ENCODE measurements at places on chromosomes 5 and 9.

- no peak overlapping the region for H3K27ac ChIP-seq
- H3K27me3 ChIP-seq, result no peaks in the 10 kb centered on the region
- H3K36me3 ChIP-seq, result no peaks in the 10 kb centered on the region
- DNase-seq, result no peak
- no peaks in the 10 kb centered on the region for H3K4me1 ChIP-seq
Observed at GRCh38 chr5:128669803-128670202, 131.8 kb upstream of the FBN2 start.

DNA sequence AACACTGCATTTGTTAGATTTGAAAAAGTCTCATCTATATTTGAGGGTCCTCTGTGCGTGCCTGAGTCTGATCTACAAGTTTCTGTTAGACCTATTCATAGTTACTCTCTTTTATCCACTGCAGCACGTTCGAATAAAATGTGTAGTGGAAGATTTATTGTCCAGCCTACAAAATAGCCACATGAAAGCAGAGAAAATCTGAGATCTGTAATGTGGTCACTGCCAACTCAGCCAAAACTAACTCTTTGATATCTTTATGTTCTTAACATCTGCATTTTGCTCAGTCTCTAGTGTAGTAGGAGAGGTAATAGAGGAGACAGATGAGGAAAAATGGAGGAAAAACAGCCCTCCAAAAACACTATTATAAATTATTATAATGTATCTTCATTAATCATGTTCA, 354.0 kb downstream of the NPR3 start:
- no peak for DNase-seq
- no peaks in the 10 kb centered on the region for H3K27me3 ChIP-seq
- H3K4me3 ChIP-seq, result no peak overlapping the region
- no peaks in the 10 kb centered on the region for H3K4me1 ChIP-seq

GRCh38 chr5:55993013-55993412, 1.8 kb downstream of the IL6ST start:
- peaks cover 71% of the 10 kb centered on the region for H3K4me1 ChIP-seq
- no peak for DNase-seq
- H3K36me3 ChIP-seq, result peaks cover 63% of the 10 kb centered on the region
- no peaks in the 10 kb centered on the region for H3K27me3 ChIP-seq
- peak overlapping the region; percentile 96 for H3K4me3 ChIP-seq

GRCh38 chr9:70079417-70080037, 35.9 kb downstream of the MAMDC2 start:
- no peaks in the 10 kb centered on the region for H3K4me1 ChIP-seq
- H3K27ac ChIP-seq, result no peak overlapping the region
- no peaks in the 10 kb centered on the region for H3K36me3 ChIP-seq
- H3K4me3 ChIP-seq, result no peak overlapping the region
- peaks cover 10% of the 10 kb centered on the region for H3K27me3 ChIP-seq
- DNase-seq, result no peak

GRCh38 chr5:143004361-143005145, 234.4 kb downstream of the ARHGAP26 start:
- H3K36me3 ChIP-seq, result peaks cover 12% of the 10 kb centered on the region
- H3K27me3 ChIP-seq, result no peaks in the 10 kb centered on the region
- H3K4me1 ChIP-seq, result peaks cover 87% of the 10 kb centered on the region
- no peak for DNase-seq
- no peak overlapping the region for H3K4me3 ChIP-seq

DNA sequence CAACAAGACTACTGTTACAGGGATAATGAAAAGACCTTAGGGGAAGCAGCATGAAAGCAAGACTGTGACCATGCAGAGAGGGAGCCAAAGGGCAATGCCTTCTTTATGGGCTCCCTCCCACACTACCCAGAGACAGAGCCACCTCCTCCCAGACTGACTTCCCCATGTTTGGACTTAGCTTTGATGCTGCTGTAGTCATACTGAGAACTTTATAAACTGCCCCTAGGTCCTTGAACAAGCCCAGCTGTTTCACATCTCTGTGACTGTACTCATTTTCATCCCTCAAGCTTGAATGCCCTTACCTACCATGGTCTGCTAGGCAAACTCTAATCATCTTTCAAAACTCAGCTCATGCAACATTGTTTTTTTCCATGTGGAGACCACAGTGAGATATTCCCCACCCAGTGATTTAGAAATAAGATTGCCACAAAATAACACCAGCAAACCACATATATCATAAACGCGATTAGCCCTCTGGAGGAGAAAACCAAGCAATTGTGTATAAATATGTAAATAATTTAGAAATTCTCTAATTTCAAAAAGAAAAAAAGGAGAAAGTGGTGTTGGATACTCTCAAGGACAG, 23.4 kb upstream of the FAM169A start:
- H3K4me3 ChIP-seq, result no peak overlapping the region
- H3K4me1 ChIP-seq, result no peaks in the 10 kb centered on the region

- peaks cover 6% of the 10 kb centered on the region for H3K27me3 ChIP-seq
- no peak overlapping the region for H3K4me3 ChIP-seq
- no peak for DNase-seq
Observed at GRCh38 chr5:35561396-35561795, 56.3 kb upstream of the SPEF2 start.
